ENCODE measurements at places on chromosomes 12 and 14.
A peak's percentile ranks its signal among the peaks of the same experiment; 100 is the strongest.

GRCh38 chr12:47361389-47362021, 281.7 kb upstream of the AMIGO2 start:
- DNase-seq = peak; percentile 33

DNA sequence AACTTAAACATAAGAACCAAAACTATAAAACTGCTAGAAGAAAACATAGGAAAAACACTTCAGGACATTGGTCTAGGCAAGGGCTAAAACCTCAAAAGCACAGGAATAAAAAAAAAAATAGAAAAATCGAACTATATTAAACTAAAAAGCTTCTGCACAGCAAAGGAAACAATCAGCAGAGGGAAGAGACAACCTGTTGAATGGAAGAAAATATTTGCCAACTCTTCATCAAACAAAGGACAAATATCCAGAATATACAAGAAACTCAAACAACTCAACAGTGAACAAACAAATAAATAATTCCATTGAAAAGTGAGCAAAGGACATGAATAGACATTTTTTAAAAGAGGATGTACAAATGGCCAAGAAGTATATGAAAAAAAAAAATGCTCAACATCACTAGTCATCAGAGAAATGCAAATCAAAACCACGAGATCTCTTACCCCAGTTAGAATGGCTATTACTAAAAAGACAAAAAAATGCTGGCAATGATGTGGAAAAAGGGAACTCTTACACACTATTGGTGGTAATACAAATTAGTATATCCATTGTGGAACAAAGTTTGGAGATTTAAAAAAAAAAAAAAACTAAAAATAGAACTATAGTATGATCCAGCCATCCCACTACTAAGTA, 152.0 kb downstream of the NDUFA12 start:
- DNase-seq = no peak

DNA sequence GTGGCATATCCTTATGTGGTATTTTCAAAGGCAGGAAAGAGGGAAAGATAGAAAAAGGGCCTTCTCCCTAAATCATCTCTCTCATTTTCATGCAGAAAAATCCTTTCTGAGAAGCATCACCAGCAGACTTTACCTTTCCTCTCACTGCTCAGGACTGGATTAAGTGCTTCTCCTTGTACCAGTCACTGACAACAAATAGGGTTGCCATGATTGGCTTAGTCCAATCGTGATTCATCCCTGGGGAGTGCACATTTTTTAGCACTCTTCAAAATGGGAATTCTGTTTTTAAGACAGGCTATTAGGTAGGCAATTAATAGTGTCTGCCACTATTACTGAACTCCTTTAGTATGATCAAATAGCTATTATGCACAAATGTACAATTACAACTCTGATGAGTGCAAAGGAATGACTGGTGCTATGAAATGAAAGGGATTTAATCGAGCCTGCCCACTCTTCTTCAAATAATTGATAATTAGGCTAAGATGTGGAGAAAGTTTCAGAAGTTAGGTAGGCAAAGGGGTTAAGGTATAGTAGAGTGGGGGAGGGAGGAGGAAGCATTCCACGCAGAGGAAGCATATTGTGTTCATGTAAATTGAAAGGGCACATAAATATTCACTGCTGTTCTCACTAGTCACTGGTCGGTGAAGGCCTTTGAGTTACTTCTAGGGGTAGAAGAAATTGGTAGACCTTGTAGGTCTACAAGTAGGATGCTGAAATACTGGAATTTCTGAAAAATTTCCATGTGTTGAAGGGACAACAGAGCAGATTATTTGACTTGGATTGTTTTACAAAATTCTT, 84.0 kb downstream of the MSRB3 start:
- no peak for DNase-seq

- DNase-seq = no peak
These were observed 30.0 kb downstream of the DGLUCY start for GRCh38 chr14:91143862-91144261.

- no peak for DNase-seq
These were observed 146.8 kb upstream of the RASSF8 start for GRCh38 chr12:25811656-25812126.

GRCh38 chr12:84937415-84937814, 24.8 kb upstream of the SLC6A15 start:
- no peak for DNase-seq

DNA sequence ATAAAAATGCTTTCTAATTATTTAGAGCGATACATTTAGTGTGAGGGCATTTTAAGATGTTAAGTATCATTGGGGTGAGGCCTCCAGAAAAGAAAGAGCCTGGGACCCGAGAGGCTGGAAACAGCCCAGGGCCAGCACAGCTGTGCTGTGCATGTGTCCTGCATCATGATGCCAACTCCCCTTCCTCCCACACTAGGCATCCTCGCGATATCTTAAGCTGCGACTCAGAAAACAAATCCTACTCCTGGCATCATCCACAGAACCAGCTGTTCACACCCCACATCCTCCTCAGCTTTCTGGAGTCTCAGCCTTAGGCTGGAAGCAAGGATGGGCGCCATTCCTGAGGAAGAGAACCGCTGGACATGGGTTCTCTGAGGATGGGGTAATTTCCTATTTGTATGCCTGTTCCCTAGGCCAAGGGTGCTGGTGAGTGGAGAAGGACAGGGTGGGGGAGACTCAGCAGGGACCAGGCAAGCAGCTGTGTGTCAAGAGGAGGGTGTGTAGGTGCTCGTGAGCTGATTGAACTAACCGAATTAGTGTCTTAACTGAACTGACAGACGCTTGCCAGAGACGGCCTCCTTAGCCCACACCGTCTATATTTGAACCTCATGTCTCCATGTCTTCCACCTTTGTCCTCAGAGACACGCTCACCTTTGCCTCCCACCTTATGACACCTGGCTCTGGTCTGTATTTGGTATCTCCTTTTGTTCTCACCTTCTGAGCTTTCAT, 15.6 kb upstream of the MCRS1 start:
- DNase-seq = no peak

DNA sequence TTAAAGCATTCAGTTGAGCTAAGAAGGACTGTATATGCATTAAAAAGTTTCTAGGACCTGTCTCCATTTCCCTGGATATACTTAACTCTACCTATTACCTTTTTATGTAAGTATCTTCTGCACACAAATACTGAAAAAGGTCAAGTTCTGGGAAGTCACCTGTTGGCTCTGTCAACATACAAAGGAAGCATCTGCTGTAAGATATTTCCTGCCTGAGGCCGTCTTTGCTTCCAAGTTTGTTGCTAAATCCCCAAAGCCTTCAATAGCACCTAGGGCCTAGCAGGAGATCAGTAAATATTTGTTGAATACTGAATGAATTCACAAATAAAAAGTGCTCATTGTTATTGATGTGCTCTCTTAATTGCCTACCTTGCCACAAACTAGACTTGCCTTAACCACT, 188.4 kb downstream of the DUSP6 start:
- no peak for DNase-seq

Data from stimulated activated effector memory CD8-positive, alpha-beta T cell treated with anti-CD3 and anti-CD28 coated beads, Interleukin-12 subunit alpha, Interleukin-12 subunit beta, amount 100 ng/mL, for 72 hours (primary cell).